ENCODE measurements at places on chromosomes 12 and 14.
A peak's percentile ranks its signal among the peaks of the same experiment; 100 is the strongest.

DNA sequence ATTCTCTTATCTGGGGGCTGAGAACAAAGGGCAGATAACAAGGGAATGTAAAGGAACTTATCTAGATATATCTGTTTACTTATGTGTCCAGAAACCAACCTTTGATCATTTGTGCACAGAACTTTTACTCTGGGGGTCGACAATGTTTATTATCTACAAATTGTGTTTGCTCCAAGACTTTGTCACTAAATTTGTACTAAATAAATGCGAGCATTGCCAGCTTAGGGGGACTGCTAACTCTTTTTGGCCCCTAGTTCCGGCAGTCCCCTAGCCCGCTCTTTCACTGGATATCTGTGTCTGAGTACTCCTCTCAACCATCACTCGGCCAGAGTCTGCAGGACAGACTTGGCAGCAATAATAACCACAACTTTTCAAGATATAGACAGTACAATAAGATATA lies 88.2 kb downstream of the FSCB start:
- H3K36me3 ChIP-seq = no peaks in the 10 kb centered on the region
- no peaks in the 10 kb centered on the region for H3K4me1 ChIP-seq
- no peak for DNase-seq
- H3K27me3 ChIP-seq = no peaks in the 10 kb centered on the region
- H3K4me3 ChIP-seq = no peak overlapping the region

DNA sequence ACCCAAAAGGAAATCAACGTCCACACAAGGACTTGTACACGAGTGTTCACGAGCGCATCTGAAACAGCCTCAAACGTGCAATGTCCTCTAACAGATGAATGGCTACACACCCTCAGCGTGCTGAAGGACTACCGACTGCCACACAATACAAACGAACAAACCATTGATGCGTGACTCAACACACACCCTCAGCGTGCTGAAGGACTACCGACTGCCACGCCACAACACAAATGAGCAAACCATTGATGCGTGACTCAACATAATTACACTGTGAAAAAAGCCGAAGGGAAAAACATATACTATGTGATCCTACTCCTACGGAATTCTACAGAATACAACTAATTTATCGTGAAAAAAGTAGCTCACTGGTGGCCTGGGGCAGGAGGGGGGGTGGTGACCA lies 25.1 kb upstream of the BTBD6 start:
- H3K36me3 ChIP-seq = peaks cover 1% of the 10 kb centered on the region
- no peak for DNase-seq
- no peaks in the 10 kb centered on the region for H3K27me3 ChIP-seq
- no peak overlapping the region for H3K4me3 ChIP-seq

DNA sequence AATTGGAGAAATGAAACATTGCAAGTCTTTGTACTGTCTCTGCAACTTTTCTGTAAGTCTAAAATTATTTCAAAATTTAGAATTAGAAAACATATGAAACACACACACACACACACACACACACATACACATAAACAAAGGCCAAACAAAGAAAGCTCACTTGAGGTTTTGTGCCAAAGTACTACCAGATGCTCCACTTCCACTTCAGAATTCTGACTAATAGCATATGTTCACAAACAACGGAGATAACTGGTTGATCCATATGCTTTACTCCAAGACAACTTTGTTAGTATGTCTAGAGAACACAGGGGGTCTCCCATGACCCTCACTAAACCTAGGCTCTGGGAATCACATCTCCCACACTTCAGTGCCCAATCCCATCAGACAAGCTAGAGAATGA lies 133.8 kb upstream of the CLEC14A start:
- DNase-seq = no peak
- H3K36me3 ChIP-seq = no peaks in the 10 kb centered on the region
- H3K27me3 ChIP-seq = no peaks in the 10 kb centered on the region
- no peak overlapping the region for H3K4me3 ChIP-seq
- H3K27ac ChIP-seq = no peak overlapping the region

- no peak overlapping the region for H3K27ac ChIP-seq
- no peaks in the 10 kb centered on the region for H3K36me3 ChIP-seq
- DNase-seq = no peak
- H3K4me3 ChIP-seq = no peak overlapping the region
These were observed 266.4 kb downstream of the AKAP6 start for GRCh38 chr14:32595497-32595896.

- no peak overlapping the region for H3K27ac ChIP-seq
- no peak for DNase-seq
- no peaks in the 10 kb centered on the region for H3K4me1 ChIP-seq
- no peaks in the 10 kb centered on the region for H3K27me3 ChIP-seq
These were observed 35.0 kb upstream of the CFAP54 start for GRCh38 chr12:96454396-96454795.

DNA sequence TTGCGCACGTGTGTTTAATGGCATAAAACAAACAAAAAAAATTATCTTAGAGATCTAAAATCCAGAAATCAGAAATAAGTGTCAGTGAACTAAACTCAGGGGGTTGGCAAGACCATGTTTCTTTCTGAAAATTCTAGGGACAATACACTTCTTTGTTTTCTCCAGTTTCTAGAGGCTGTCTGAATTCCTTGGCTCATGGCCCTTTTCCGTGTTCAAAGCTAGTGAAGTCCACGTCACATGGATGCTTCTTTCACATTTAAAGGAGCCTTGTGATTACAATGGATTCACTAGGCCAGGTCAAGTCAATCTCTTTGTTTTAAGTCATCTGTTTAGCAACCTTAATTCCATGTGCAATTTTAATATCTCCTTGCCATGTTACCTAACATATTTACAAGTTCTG lies 22.4 kb downstream of the SLCO1B3 start:
- no peak for DNase-seq
- no peaks in the 10 kb centered on the region for H3K36me3 ChIP-seq
- no peak overlapping the region for H3K4me3 ChIP-seq
- no peak overlapping the region for H3K27ac ChIP-seq
- H3K4me1 ChIP-seq = no peaks in the 10 kb centered on the region

GRCh38 chr12:116524964-116525379 lies 34.2 kb upstream of the MAP1LC3B2 start:
- H3K4me3 ChIP-seq = no peak overlapping the region
- DNase-seq = peak; percentile 97
- H3K27me3 ChIP-seq = no peaks in the 10 kb centered on the region
- peaks cover 10% of the 10 kb centered on the region for H3K4me1 ChIP-seq
- H3K36me3 ChIP-seq = no peaks in the 10 kb centered on the region
- H3K27ac ChIP-seq = no peak overlapping the region

Measured in mesendoderm (in vitro differentiated cells).